Smooth muscle cell of the brain vasculature (primary cell): ENCODE measurements at places on chromosomes 2 and 18.

DNA sequence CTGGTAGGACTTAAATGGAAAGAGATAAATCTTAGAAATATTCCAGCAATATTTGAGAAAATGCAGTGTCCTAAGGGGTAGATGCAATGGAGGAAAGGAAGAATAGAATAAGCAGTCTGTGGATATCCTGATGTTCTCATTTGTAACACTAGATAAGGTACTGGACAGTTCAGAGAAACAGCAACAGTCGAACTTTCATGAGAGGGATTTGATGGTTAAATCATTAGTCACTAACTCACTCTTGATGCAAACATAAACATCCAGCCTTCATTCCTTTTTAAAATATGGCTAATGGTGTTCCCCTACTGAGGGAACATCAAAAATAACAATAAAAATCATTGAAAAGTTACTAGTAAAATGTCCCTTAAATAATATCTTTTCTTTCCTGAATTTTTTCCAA is 211.4 kb upstream of the SLC39A10 start:
- DNase-seq, result no peak

DNA sequence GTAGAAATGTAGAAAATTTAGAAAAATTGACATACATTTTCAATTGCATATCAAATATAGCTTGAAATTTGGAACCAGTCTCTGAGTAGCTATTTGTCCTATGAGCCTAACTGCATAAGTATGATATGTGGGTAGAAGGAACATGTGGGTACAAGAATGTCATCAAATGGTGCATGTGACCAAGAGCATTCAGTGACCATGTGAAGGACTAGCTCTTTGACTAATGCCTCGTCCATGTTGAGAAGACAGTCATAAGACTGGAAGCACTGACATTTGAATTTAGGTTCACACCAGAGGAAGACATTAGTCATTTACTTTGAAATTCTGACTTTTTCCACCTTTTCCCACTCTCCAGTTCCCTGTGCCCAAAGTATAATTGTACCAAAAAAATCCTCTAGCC is 12.6 kb downstream of the MRPL44 start:
- DNase-seq, result no peak

- DNase-seq, result no peak
Observed at GRCh38 chr2:120776649-120777048, 41.0 kb downstream of the GLI2 start.

GRCh38 chr2:233141901-233142300 is 81.8 kb downstream of the INPP5D start:
- DNase-seq, result no peak

DNA sequence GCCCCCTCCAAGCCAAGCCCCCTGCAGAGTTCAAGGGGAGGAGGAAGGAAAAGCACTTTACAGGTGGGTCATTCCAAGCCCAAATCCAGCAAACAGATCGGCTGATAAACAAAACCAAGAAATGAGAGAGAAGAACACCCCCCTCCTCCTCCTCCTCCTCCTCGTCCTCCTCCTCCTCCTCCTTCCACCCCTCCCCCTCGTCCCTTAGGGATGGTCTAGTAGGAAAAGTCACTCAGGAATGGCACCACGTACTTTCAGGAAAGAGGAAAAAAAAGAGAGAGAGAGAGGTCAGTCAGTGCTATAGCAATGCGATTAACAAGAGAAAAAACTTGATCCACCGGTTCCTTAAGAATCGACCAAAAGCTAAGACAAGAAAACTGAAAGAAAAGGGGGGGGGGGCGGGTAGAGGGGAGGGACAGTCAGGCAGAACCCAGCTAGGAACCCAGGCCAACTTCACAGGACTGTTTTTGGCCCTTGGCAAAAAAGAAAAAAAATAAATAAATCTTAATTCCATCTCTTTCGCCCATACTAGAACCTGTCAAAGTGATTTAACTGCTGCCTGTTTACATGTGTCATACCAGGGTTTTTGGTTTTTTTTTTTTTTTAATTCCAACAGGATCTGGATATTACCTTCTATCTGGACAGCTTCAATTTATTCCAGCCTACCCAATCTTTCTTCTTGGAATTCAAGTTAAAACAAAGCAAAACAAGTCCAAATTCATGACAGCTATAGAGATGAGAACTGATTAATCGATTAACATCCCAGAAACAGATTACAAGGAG is 906 bp downstream of the IKZF2 start:
- no peak for DNase-seq

DNA sequence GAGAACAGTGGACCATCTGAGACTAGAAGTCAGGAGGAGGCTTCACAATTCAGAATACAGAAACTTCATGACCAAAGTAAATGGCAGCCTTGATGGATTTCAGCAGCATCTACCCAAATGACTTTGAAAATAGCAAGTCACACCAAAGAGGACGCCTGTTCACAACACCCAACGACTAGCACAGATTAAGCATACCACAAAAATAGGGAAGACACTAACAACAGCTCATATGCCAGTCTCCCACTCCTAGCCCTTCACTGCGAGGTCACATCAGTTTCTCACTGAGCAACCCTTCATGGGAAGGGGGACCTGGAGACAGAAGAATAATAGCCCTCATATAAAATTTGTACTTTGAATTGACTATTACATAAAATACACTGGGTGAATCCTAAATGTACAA is 228.4 kb upstream of the SLC39A10 start:
- no peak for DNase-seq

- DNase-seq, result no peak
Observed at GRCh38 chr2:138444411-138444810, 57.2 kb upstream of the SPOPL start.

GRCh38 chr2:143489145-143489544 is 359.9 kb downstream of the ARHGAP15 start:
- no peak for DNase-seq

DNA sequence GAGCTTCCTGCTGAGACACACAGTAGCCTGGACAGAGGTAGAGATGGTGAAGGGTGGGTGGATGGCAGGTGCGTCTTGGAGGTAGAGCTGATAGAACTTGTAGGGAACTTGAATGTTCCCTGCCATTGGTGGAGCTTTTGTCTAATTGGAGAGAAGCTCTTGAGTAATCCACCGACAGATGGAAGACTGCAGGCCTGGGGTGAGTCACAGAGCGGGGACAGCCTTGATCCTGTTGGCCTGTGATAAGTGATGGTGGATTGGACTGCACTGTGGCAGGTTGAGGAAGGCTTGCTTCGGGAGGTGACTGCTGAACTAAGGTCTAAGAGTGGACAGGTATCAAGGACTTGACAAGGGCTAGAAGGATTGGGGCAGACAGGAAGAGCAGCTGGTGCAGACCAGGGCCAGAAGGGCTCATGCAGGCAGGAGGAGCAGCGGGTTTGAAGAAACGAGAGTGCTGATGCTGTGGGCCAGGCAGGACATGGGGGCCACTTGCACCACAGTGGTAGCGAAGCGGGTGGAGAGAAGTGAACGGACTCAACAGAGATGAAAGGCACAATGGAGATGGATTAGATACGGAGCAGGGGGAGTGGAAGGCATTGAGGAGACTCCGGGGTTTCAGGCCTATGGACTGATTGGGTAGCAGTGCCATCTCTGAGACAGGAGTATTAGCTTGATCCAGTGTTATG is 16.3 kb downstream of the CABLES1 start:
- no peak for DNase-seq

DNA sequence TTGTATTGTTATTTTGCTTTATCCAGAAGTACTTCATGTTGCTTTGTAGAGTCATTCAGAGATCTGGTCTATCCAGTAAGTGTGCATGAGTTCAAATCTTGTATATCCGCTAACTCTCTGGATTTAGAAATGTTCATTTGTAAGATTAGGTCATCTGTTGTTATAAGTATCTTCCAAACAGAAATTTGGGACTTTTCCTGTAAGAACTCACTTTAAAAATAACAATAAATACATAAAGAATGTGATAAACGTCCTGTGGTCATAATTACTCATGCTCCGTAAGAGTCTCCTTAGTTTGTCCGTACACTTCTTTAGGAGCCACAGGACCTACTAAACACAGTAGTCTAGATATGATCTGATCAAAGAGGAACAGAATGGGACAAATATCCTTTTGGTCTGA is 699.9 kb upstream of the SLC8A1 start:
- no peak for DNase-seq

- no peak for DNase-seq
Observed at GRCh38 chr2:623130-623922, 53.9 kb downstream of the TMEM18 start.

- DNase-seq, result no peak
Observed at GRCh38 chr18:74175658-74176057, 27.3 kb downstream of the TIMM21 start.

DNA sequence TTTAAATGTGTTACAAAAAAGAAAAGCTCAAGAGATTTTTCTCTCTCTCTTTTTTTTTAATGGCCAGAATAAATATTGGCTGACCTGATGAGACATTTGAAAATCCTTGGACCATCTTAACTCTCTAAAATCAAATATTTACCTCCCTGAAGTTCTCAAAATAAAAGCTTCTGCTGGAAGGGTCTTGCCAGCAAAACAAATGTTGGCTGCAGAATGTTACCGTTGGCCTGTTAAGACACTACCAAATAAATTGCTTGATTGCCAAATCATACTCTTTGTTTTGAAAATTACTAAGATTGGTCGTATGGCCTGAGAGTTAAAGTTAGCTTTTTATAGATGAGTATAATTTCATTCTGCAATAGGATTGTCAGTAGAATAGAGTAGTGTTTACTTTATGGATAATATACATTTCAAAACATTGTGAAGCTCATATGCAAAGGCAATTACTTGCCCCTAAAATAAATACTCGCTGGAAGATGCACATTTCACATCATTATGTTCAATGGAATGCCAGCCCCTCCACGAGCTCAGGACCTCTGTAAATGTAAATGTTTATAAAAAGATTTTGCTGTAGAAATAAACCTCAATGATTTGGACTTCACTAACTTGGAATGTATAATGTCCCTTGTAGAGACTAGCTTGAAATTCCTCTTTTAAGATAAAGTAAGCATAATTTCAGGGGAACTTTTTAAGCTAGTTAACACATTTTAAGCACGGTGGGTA is 193.4 kb downstream of the SOX11 start:
- no peak for DNase-seq

DNA sequence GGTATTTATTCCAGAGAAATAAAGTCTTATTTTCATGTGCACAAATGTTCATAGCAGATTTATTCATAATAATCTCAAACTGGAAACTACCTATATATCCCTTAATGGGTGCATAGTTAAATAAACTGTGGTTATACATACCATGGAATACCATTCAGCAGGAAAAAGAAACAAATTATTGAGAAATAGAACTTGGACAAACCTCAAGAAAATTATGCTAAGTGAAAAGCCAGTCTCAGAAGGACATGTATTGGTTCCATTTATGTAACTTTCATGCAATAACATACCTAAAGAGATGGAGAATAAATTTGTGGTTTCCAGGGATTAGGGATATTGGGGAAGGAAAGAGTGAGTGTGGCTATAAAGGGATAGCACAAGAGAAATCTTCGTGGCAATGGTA is 452.6 kb downstream of the SETBP1 start:
- no peak for DNase-seq

GRCh38 chr2:143390171-143390570 is 261.0 kb downstream of the ARHGAP15 start:
- no peak for DNase-seq

DNA sequence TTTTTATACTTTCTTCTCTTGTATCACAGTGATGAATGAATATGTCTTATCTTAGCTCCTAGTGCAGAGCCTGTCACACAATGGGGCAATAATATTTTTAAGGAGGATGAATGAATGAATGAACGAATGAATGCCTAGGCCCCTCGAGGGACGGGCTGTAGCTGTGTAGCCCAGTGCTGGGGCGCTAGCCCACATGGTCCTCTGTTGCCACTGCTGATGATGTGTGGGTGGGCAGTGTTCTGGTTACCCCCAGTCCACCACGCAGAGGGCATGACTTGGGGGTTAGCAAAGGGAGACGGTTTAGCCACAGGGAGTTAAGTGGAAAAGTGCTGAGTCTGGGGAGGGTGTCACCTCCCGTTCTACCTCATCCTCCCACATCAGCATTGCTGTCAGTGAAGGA is 134.2 kb downstream of the SMAD7 start:
- no peak for DNase-seq

- DNase-seq, result no peak
Observed at GRCh38 chr18:44715842-44716241, 35.2 kb downstream of the SETBP1 start.

GRCh38 chr2:71859211-71859847 is 288.3 kb downstream of the CYP26B1 start:
- no peak for DNase-seq

DNA sequence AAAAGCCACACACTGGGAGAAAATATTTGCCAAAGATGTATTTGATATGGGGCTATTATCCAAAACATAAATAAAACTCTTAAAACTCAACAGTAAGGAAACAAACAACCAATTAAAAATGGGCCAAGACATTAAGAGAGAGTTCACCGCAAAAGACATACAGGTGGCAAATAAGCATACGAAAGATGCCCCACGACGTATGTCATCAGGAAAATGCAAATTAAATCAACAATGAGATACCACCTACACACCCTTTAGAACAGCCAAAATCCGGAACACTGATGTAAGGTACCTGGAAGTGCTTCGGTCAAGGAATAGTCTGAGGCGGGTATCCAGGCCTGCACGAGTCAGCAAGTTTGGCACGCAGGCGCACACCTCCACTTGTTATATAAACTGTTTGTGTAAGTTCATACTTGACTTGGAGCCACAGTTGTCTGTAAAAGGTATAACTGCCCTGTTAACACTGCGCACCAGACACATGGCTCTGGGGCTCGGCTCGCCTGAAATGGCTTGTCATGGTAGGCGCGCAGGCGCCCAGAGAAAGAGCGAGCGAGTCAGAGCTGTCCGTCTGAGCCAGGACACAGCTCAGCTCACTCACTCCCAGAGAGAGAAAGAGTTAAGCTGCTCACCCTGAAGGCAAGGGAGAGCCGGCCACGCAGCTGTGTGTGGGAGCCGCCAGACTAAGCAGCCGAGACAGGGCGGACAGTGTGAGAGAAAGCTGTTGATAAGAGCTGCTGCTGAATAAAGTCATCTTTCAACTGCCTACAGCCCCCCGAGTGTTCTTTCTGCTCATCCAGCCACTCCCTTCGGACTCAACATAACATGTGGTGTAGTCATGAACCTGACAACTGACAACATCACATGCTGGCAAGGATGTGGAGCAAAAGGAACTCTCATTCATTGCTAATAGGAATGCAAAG is 87.3 kb downstream of the HNRNPLL start:
- DNase-seq, result no peak
